ENCODE measurements at places on chromosomes 11 and 22. TPM values are rescaled to one million over a fixed set of nuclear protein-coding genes. Genes with fewer than 3 reads are reported as not detected.

ACTN3 gene
- total RNA-seq = not detected

OR51B2 gene
- total RNA-seq = not detected

CHRNA10 gene
- total RNA-seq = 0.42 TPM

MS4A2 gene
- not detected for total RNA-seq

OR51B4 gene
- not detected for total RNA-seq

ANO3 gene
- 0.59 TPM for total RNA-seq

SMC1B gene
- not detected for total RNA-seq

KDELR3 gene
- 10.1 TPM for total RNA-seq

PHOX2A gene
- total RNA-seq = not detected

AIP gene
- total RNA-seq = 102 TPM

DNA sequence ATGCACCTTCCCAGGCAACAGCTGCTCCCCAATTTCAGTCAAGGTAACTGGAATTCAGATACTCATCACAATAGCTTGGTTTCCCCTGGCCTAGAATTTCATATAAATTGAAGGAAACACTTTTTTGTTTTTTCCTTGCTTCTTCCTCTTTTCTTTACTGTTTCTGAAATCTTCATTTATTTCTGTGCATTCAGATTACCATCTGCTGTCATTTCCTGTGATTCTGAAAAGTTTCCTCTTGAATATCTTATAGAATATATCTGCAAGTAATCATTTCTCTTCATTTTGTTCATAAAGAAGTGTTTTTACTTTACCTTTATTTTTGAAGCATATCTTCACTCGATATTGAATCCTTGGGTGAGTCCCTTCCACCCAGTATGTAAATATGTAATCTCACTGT is 85.3 kb downstream of the GAB4 start:
- H3K27ac ChIP-seq = no peak overlapping the region
- H3K4me3 ChIP-seq = no peak overlapping the region
- DNase-seq = no peak
- no peaks in the 10 kb centered on the region for H3K36me3 ChIP-seq

GRCh38 chr11:11170352-11171084 is 182.5 kb downstream of the CSNK2A3 start:
- H3K27ac ChIP-seq = no peak overlapping the region
- H3K36me3 ChIP-seq = no peaks in the 10 kb centered on the region
- no peak overlapping the region for H3K4me3 ChIP-seq
- H3K4me1 ChIP-seq = no peaks in the 10 kb centered on the region

GRCh38 chr11:6674862-6675261 is 8.3 kb downstream of the MRPL17 start:
- DNase-seq = no peak
- H3K27me3 ChIP-seq = no peaks in the 10 kb centered on the region
- no peaks in the 10 kb centered on the region for H3K36me3 ChIP-seq
- no peak overlapping the region for H3K27ac ChIP-seq
- H3K4me3 ChIP-seq = no peak overlapping the region

DNA sequence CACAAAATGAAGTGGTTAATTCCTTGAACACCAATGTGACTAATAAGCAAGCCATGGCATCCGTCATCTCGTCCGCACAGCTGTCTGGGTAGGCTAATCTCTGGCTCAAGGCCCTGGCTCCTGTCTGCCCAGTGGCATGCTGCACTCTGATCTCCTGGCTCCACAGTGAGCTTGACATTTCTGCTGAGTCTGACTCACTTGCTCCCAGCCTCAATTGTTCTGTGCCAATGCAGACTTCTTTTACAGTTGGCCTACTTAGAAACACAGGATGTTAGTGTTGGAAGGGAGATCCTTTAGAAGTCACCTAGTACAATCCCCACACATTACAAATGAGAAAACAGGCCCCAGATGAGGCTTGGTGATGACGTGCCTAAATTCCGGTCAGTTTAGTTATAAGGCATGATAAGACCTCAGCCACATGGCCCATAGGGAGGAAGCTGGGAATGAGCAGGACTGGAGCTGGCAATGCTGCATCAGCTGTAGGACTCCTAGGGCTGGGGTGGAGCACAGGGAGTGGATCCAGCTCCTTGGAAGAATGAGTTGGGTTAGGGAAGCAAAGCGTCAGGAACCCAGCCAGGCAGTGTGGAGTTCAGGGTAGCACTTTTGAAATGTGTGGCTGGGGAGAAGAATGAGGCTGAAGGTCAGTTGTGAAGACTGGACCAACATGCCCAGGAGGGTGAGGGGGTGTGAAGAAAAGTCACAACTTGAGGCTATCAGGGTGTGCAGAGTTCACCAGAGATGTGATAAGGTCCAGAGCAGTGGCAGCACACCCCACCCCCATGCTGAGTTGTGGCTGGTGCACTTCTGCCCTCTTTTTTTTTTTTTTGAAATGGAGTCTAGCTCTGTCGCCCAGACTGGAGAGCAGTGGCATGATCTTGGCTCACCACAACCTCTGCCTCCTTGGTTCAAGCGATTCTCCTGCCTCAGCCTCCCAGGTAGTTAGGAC is 70.2 kb upstream of the EED start:
- H3K4me3 ChIP-seq = no peak overlapping the region
- H3K4me1 ChIP-seq = peaks cover 23% of the 10 kb centered on the region

DNA sequence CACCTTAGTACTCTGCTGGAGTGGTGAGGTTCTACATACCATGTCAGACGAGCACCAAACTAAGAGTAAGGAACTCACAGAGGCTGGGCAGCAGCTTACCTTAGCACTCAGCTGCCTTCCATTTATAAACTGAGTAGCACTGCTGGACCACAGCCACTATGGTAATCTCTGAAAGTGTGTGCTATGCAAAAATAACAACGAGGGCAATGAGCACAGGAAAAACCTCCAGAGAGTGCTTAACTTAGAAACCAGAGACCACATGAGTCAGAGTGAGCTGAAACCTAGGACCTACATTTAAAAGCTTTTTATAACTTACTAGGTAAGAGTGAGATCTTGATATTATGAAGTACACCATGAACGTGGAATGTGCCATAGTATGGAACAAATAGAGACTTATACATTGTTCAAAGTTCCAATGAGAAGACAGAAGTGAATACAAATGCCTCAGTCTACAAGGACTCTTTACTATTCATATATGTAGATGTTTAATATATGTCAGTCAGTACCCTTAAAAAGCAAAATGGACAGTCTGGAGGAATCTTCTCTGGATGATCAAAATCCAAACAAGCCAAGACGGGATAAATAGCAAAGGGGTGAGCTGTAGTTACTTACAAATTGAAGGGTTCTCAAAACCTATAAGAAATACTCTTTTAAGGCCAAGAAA is 17.2 kb upstream of the CD59 start:
- H3K36me3 ChIP-seq = peaks cover 85% of the 10 kb centered on the region
- no peak overlapping the region for H3K27ac ChIP-seq
- no peak overlapping the region for H3K4me3 ChIP-seq
- no peak for DNase-seq
- no peaks in the 10 kb centered on the region for H3K4me1 ChIP-seq

DNA sequence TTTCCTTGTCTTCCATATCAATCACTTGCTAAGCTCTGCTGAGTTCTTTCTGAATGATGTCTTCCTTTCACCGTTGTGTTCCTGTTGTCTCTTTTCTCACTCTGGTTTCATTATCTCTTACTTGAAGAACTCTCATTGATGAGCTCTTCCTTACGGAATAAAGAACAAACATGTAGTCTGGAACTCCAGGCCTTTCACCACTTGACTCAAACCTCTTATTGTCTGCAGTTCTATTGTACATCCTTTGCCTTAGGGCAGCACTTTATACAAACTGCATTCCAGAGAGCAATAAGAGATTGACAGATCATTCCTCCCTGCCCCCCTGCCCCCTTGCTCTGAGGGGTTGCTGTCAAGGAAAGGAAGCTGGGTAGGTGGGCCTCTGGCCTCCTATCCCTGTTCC is 517.4 kb downstream of the TMEM135 start:
- H3K4me3 ChIP-seq = no peak overlapping the region
- no peak overlapping the region for H3K27ac ChIP-seq
- no peaks in the 10 kb centered on the region for H3K36me3 ChIP-seq
- no peaks in the 10 kb centered on the region for H3K27me3 ChIP-seq

GRCh38 chr11:116357784-116358544 is 414.8 kb downstream of the BUD13 start:
- no peak overlapping the region for H3K4me3 ChIP-seq
- no peak for DNase-seq
- H3K4me1 ChIP-seq = no peaks in the 10 kb centered on the region
- H3K36me3 ChIP-seq = no peaks in the 10 kb centered on the region
- no peaks in the 10 kb centered on the region for H3K27me3 ChIP-seq

GRCh38 chr11:102268083-102268984 is 49.0 kb upstream of the BIRC3 start:
- H3K4me1 ChIP-seq = peaks cover 7% of the 10 kb centered on the region
- H3K27me3 ChIP-seq = no peaks in the 10 kb centered on the region
- no peaks in the 10 kb centered on the region for H3K36me3 ChIP-seq
- peak overlapping the region; percentile 37 for H3K27ac ChIP-seq

GRCh38 chr11:93169950-93170561 is 27.7 kb downstream of the SLC36A4 start:
- no peak overlapping the region for H3K27ac ChIP-seq
- no peaks in the 10 kb centered on the region for H3K4me1 ChIP-seq
- H3K27me3 ChIP-seq = no peaks in the 10 kb centered on the region
- no peak overlapping the region for H3K4me3 ChIP-seq

DNA sequence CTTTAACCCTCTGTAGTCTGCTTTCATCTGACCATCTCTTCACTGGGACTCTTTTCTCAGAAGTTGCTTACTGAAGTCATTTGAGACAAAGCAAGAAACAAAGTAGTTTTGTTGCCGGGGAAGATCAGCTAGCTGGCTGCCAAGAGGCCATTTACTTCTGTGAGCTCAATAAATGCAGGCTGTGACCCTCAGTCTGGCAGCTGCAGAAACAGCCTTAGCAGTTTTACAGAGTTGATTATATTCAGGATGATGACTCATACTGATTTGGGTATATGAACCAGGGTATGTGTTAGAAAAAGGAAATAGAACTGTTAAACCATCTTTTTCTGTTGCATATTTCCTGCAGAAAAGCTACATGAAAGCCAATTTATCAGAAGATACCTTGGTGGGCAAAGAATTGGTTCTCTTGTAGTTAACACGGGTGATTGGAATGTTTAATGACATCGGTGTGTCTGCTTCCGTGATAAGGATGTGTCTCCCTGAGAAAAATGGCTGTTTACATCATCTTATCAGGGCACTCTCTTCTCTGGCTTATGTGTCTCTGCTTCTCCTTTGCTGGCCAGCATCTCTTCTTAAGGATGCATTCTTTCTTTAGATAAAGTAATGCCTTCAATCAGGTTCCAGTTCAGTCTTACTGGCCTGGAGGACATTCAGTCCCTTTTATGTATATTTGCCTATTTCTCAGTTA is 18.5 kb downstream of the FIBIN start:
- no peak for DNase-seq
- no peaks in the 10 kb centered on the region for H3K4me1 ChIP-seq
- H3K27ac ChIP-seq = peak overlapping the region; percentile 79
- no peak overlapping the region for H3K4me3 ChIP-seq

DNA sequence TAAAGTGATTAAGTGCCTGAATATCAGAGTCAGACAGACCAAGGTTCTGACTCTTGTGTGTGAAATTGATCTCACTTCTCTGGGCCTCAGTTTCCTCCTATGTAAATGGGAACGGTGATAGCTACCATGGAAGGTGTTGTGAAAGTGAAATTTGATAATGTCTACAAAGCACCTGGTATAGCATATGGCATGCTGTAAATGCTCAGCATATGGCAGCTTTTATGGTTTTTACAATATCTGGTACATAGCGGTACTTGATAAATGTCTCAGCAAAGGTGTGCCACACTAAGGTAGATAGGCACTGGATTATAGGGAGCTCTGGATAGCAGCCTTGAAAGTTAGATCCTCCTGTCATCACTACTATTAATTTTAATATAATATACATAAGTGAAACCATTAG is 19.9 kb downstream of the POU2AF2 start:
- no peaks in the 10 kb centered on the region for H3K36me3 ChIP-seq
- no peak overlapping the region for H3K4me3 ChIP-seq
- H3K27me3 ChIP-seq = no peaks in the 10 kb centered on the region
- H3K27ac ChIP-seq = no peak overlapping the region

- no peak for DNase-seq
- no peak overlapping the region for H3K27ac ChIP-seq
Measured at GRCh38 chr11:97567801-97568200, 1178.0 kb downstream of the JRKL start.

GRCh38 chr11:4546878-4547277 is 1.9 kb downstream of the OR52M1 start:
- no peak for DNase-seq
- H3K4me3 ChIP-seq = no peak overlapping the region
- no peak overlapping the region for H3K27ac ChIP-seq
- H3K4me1 ChIP-seq = no peaks in the 10 kb centered on the region
- H3K27me3 ChIP-seq = no peaks in the 10 kb centered on the region

GRCh38 chr22:38051261-38051660 is 5.9 kb upstream of the PICK1 start:
- H3K4me1 ChIP-seq = peaks cover 47% of the 10 kb centered on the region
- H3K27me3 ChIP-seq = no peaks in the 10 kb centered on the region

DNA sequence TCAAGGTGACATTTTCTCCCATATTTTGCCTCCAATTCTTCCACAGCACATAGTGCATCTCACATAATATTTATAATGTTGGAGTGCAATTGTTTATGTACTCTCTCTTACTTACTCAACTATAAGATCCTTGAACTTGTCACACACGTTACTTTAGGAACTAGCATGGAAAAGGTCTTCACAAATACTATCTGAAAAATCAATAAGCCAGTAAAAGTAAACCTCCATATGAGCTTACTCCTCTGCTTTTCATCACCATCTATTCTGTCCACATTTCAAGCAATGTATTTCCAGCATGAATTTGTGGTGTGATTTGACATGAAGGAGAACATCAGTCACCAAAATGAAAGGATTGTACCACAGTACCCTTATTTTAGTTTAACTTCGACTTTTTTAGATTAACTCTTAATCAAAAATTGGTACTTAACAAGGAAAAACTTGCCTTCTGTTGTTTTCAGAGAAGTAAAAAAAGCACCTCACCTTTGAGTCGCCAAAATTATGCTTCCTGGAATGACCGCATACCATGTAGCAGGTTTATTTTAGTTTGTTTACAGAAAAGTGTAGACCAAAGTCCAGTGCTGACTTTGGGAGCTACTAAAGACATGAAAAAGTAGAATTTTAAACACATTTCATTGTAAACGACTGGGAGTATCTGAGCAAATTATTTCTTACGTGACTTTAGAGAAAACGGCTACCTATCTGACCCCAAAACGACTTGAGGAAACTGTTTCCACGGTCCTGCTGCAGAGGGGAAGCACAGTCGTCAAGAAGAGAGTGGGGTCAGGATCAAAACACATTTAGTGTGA is at the start of gene SLC22A9:
SLC22A9 (plus strand) TSS at position 621 of the 806 bp plus-strand sequence. CDS start 272 bp downstream, outside the sequence.
- no peak within 1 kb of the TSS for H3K4me3 ChIP-seq
- H3K27me3 ChIP-seq = no peaks in the 10 kb centered on the region
- H3K4me1 ChIP-seq = no peaks in the 10 kb centered on the region
- no peak for DNase-seq

- H3K27ac ChIP-seq = no peak overlapping the region
- H3K4me1 ChIP-seq = no peaks in the 10 kb centered on the region
- H3K4me3 ChIP-seq = no peak overlapping the region
- no peaks in the 10 kb centered on the region for H3K27me3 ChIP-seq
- no peak for DNase-seq
- H3K36me3 ChIP-seq = no peaks in the 10 kb centered on the region
Measured at GRCh38 chr22:40200795-40201530, 23.2 kb downstream of the TNRC6B start.

- H3K36me3 ChIP-seq = no peaks in the 10 kb centered on the region
- H3K27ac ChIP-seq = no peak overlapping the region
- no peaks in the 10 kb centered on the region for H3K4me1 ChIP-seq
- H3K4me3 ChIP-seq = no peak overlapping the region
Measured at GRCh38 chr11:115806056-115806455, 301.8 kb upstream of the CADM1 start.

GRCh38 chr11:91768783-91769182 is 455.8 kb upstream of the FAT3 start:
- DNase-seq = no peak
- H3K27ac ChIP-seq = no peak overlapping the region
- no peaks in the 10 kb centered on the region for H3K27me3 ChIP-seq
- no peaks in the 10 kb centered on the region for H3K4me1 ChIP-seq
